ENCODE measurements at places on chromosomes 6 and 20.

DNA sequence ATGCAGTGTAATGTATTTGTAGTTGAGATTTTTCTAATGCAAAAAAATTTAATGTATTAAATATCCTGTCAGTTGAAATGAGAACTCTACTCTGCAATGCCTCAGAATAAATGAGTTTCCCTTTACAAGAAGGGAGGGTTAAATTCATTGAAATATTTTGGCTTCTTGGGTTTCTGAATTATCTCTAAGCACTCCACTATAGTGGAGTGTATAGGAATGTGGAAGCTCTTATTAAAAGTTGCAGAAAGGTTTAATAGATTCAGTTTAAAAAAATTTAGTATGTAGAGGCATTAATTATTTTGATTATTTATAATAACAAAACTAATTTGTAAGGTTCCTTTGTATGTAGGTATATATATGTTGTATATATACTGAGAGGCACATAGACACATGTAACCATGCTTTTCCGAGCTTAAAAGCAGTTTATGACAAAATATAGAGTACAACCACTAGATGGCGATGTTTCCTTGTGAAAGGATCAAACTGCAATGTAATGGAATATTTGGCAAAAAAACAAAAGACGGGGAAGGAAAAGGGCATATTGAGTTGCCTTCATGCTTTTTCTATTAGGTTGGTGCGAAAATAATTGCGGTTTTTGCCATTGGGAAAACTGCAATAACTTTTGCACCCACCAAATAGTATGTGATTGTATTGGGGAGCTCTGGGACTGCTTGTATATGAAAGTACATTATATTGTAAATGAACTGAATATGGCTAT lies 144.2 kb downstream of the MYO6 start:
- peak; percentile 30 for DNase-seq

DNA sequence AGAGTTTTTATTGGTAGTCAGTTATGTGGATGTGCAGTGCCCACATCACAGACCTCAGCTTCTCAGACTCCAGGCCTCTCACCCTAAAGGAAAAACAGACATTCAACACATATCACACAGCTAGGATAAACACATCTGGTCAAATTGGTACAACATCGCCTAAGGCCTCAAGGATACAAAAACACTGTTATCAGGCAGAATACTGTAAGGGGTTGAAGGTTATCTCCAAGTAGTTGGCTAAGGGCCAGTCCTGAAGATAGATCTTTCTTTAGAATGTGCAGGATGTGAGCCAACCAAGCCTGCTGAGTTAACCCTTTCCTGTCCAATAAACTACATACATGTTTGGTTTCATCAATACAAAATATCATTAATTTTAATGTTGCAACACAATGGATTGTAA lies 308.4 kb upstream of the GJE1 start:
- no peak for DNase-seq

GRCh38 chr6:19399406-19399805 lies 437.8 kb upstream of the ID4 start:
- no peak for DNase-seq

GRCh38 chr6:128343706-128344105 lies 176.7 kb downstream of the PTPRK start:
- DNase-seq: no peak

DNA sequence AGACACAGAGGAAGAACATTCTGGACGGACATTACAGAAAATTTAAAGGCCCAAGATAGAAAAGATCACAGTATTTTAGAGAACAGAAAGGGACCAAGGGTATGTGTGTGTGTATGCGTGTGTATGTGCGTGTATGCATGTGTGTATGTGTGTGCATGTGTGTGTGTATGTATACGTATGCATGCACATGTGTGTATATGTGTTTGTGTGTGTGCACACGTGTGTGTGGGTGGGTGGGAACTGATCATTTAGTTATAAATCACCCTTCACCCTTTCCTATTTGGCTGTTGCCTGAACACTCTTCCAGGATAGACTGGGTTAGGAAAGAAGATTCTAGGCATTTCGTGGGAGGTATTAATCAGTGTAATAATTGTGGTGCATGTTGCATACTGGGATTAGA lies 634.4 kb downstream of the DHX35 start:
- DNase-seq: no peak

- no peak for DNase-seq
These were observed 55.3 kb upstream of the DDR1 start for GRCh38 chr6:30829033-30829432.

DNA sequence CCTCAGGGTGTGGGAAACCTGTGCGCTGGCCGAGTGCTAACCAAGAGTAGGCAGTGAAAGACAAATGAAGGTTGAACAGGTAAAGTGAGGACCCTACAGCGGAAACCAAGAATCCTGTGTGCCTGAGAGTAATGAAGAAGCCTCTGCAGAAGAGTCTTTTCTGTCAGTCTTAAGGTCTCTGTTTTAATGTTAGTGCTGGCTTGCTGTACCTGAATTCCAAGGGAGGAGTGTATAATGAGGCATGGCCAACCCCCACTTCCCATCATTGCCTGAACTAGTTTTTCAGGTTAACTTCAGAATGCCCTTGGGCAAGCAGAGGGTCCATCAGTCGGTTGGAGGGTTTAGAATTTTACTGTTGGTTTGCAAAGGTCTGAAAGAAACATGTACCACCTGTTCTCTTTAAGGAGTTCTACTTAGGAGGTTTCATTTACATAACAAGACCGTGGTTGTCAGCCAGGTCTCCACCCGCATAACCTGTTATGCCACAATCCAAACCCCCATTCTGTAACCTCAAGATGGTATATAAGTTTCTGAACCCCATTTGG lies 589 bp upstream of the PDCD2 start:
- DNase-seq: peak; percentile 20

DNA sequence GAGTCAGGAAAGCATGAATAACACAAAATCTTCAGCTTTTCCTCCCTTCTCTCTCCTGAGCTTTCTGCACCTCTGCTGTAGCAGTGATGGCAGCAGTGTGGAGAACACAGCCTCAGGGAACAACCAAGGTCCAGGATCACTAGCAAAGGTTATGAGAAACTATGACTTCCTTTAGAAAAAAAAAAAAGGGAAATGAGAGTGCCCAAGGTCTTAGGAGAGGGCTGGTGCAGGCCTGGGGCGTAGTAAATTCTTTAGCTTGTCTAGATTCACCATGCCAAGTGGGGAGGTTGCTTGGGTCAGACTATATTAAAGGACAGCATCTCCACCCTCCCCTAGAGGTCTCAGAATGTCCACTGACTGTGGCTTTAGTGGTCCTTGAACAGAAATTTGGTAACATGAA lies 40.4 kb upstream of the POLR1H start:
- DNase-seq: no peak

DNA sequence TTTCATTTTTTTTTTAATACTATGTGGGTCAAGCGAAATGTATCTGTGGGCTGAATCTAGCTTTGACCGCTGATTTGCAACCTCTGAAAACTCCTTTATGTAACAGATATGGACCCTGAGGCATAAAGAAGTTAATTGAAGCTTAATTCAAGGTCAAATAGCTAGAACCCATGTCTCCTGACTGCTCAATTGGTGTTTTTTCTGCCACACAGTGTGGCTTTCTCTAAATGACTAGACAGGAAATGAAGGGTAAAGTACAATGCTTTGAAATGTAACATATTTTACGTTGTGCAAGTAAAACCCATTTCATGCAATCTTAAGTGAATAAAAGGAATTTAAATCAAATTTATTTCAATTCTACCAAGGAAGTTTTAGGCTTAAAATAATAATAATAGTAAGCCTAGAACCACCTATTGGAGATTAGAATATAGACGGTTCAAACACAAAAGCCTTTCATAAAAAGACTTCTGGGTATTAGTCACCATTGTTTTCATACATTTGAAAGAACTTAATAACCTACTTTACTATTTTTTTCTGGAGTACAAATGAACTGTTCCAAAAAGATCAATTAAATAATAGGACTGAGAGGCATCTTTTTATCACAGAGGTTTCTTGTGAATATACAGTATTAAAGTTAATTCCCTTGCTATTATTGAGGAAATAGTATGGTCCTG lies 279.8 kb downstream of the EPHA7 start:
- DNase-seq: no peak

- DNase-seq: no peak
These were observed 28.1 kb upstream of the OLIG3 start for GRCh38 chr6:137522198-137522798.

GRCh38 chr6:705047-705446 lies 12.1 kb upstream of the EXOC2 start:
- DNase-seq: no peak

GRCh38 chr20:41308726-41309413 lies 8.7 kb downstream of the ZHX3 start:
- DNase-seq: no peak

DNA sequence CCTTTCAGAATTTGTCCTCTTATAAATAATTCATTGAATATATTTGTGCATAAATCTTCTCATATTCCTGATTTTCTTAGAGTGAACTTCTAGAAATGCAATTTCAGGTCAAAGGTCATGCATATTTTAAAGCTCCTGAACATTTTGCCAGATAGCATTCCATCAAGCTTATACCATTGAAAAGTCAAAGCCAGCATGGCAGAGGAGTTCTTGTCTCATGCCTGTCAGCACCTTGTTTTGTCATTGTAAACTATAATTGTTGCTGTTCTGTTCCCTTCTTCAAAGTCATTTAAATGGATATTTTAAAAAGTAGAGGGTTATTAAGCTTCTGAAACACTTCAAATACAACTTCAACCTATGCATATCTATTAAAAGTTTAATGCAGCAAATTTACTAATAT lies 170.6 kb downstream of the EYA4 start:
- DNase-seq: no peak

GRCh38 chr6:152859225-152859624 lies 108.6 kb downstream of the VIP start:
- no peak for DNase-seq

- DNase-seq: peak; percentile 42
These were observed 12.1 kb upstream of the MRPS18A start for GRCh38 chr6:43699564-43700186.

DNA sequence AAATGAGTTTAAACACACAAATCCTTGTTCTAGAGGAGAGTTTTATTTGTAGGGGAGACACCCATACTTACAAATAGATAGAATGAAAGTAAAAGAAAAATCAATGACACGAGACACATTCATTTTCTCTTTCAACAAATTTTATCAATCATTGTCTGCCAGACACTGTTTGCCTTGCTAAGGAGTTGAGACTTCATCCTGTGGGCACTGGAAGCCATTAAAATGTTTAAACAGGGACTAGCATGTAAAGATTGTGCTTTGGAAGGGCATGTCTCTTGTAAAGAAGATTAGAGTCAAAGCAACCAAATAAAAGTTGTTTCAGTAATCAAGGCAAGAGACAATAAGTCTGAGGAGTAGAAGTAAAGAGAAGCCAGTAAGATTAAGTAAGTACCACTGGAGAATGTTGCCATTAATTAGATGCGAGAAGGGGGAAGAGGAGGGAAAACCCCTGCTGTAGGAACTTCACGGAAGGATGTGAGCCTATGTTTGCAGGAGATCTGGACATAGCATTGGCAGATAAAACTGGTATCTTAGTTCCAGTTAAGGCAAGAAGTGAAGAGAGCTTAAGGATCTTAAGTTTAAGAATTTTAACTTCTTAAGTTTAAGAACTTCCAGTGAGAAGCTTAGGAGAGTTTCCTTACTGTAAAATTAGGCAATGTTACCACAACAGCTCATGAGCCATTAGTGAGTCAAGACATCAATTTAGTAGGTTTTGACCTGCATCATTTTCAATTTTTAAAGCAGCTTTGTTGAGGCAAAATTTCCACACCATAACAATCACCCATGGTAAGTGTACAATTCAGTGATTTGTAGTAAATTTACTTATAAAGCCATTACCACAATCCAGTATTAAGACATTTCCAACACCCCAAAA lies 117.0 kb upstream of the UST start:
- no peak for DNase-seq

- DNase-seq: no peak
These were observed 718.9 kb upstream of the MAP3K7 start for GRCh38 chr6:91305755-91306154.

GRCh38 chr20:20489054-20489453 lies 121.2 kb downstream of the INSM1 start:
- DNase-seq: no peak

DNA sequence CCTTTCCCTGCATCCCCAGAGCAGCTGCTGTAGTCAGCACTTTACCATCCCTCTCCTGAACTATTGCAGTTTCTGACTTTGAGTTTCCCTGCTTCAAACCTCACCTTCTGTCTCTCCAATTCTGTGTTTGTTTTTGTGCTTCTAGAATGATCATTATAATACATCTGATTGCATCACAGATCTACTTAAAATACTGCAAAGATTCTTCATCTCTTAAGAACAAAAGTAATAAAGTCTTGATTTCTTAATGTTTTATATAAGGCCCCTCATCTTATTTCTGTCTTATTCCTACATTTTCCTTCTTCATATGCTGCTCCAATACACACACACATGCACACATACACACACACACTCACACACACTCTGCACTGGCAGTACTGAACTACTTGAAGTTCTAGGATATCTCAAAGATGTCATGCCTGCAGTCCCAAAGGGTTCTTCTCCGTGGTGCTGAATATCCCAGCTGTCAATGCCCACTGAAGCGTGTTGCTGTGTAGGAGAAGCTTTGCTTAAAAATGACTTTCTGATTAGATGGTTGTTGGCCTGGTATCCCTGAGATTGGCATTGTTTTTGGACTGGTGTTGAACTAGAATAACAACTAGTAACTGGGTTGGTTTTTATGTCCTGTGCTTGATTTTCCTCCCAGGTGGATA lies 97.2 kb downstream of the MAP3K4 start:
- no peak for DNase-seq

- DNase-seq: no peak
These were observed 212.3 kb upstream of the TBX18 start for GRCh38 chr6:84976526-84977362.

DNA sequence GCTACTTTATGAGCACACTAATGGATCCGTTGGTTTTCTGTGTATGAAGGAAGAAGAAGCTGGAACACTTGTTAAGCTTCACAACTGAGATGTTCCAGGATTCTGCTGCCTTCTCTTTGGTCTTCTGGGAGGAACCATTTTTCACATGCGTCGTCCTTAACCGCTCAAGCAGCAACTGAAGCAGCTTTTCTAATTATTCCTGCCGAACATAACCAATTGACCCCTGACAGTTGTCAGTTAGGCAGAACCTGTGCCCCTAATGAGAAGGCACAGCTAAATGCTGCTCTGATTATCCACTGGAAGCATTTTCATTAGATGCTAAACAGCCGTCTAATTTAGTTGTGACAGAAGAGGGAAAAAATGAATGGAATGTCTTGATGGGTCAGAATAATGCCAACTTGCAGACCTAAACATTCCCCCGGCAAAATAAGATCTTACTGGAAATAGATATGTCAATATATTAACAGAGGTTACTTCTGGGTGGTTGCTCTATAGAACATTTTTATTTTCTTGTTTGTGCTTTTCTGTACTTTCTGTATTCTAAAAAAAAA lies 85.0 kb upstream of the SMLR1 start:
- no peak for DNase-seq

DNA sequence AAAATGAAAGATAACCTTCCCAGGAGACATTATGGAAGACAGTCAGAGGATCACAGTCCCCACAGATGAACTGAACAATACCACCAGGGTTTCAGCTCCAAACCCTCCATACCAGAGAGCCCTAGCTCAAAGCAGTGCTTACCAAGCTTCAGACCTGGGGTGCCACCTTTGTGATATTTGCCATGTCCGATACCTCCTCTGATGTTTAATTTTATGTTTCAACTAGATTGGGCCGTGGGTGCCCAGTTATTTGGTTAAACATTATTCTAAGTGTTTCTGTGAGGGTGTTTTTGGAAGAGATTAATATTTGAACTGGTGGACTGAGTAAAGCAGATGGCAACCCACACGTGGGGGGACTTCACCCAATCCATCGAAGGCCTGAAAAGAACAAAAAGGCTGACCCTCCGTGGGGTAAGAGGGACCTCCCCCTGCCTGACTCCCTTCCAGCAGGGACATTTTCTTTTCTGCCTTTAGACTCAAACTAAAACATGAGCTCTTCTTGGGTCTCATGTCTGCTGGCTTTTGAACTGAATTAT lies 11.8 kb downstream of the SCML4 start:
- DNase-seq: no peak

Measured in NCI-H524 (cell line).